ENCODE measurements at places on chromosomes 1 and 21.

DNA sequence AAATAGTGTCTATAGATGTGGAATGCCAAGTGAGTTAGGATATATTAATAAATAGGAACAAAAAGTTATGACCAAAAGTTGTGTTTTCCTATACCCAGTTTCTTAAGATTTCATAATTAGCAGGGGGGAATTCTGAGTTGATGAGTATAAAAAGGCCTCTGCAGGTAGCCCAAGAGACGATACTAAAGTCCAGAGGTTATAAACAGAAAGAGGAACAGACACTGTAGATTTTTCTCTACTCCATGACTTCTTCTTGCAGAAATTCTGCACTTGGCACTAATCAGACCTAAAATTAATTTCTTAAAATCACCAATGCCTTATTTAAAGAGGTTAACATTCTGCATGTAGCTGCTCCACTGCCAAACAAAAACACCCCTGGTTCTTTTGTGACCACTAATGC is 62.6 kb downstream of the ROR1 start:
- no peak for DNase-seq

DNA sequence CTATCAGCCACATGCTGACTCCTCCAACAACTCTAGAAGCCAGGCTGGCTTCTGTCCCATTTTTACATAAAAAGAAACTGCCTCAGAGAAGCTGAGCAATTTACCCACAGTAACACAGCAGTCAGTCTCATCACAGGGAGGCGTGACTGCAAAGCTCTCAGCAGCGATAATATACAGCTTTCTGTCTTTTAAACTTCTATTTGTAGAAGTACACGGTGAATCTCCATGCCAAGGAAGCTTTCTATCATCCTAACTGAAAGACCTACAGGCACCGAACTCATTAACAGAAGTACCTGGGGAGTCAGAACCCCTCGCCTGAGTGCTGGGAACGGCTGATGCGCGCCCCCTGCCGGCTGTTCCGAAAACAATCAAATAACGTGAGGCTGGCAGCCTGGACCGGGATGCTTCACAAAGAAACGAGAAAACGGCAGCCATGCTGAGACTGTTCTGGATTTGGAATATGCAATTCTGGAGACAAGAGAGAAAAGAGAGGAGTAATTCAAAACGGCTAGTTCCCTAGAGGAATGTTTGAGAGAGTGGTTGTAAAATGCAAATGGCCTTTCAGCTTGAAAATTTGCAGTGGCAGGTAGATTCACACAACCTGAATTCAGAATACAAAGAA is 43.5 kb upstream of the RAB4A start:
- peak; percentile 87 for DNase-seq

- no peak for DNase-seq
Measured at GRCh38 chr1:78840453-78841271, 165.9 kb downstream of the ADGRL4 start.

GRCh38 chr1:175035865-175036264 is 12.6 kb upstream of the MRPS14 start:
- no peak for DNase-seq

GRCh38 chr1:15676688-15677661 is 7.1 kb upstream of the PLEKHM2 start:
- no peak for DNase-seq

All from activated naive CD4-positive, alpha-beta T cell treated with anti-CD3 and anti-CD28 coated beads, Interleukin-2, amount 10 ng/mL, durations not matched to agents 7 days and 5 days (primary cell).